ENCODE measurements at places on chromosomes 5 and 9.

GRCh38 chr5:30099634-30100033 lies 1093.9 kb upstream of the CDH6 start:
- DNase-seq, result no peak

DNA sequence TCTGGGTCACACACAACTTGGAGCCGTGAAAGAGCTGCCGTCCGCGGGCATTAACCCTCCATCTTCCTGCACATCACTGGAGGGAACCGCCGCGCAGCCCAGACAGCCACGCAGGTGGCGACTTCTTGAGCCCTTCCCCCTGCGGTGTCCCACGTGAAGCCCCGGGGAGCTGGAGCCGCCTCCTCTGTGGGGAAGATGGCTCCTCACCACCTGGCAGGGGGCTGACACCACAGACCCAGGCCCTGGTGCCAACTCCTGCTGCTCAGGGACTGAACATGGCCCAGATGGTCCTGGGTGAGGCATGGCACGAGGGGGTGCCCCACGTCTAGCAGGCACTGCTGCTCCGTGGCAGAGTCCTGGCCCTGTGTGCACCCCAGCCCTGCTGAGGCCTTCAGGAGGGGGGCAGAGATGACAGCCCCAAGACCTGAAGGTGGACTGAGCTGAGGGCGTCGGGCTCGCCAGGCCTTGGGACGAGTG lies 38.9 kb downstream of the NDUFS6 start:
- no peak for DNase-seq

DNA sequence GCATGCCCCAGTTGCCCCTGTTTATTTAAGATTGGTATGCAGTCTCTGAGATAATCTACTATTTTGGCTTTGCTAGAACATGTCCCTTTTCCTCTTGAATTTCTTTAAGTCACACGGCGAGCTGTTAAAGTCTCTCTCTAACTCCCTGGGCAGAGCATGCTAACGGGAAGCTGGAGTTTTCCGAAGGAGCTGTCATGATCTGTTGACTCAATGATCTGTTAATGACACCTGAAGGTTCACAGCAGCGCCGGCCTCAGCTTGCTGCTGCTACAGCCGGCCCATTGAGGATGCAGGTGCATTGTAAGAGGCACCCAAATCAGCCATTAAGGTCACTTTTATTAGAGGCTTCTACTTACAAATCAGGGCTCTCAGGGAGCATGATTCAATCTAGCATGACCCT lies 1203.4 kb downstream of the MAT2B start:
- no peak for DNase-seq

DNA sequence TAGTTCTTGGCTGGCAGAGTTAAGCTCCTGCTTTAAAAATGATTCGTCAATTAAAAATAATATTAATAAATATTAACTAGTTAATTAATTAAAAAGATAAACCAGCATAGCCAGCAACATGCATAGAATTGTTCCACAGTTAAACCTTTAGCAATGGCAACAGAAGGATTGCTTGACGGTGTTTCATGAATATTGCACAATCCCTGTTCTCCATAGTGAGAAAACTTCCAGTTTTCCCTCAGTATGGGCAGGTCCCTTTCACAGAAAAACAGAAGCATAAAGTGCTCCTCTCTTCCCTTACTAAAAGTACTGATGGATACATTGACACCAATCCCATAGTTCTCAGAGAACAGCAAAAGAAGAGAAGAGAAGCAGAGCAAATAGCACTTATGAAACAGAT lies 71.4 kb upstream of the CAST start:
- no peak for DNase-seq

DNA sequence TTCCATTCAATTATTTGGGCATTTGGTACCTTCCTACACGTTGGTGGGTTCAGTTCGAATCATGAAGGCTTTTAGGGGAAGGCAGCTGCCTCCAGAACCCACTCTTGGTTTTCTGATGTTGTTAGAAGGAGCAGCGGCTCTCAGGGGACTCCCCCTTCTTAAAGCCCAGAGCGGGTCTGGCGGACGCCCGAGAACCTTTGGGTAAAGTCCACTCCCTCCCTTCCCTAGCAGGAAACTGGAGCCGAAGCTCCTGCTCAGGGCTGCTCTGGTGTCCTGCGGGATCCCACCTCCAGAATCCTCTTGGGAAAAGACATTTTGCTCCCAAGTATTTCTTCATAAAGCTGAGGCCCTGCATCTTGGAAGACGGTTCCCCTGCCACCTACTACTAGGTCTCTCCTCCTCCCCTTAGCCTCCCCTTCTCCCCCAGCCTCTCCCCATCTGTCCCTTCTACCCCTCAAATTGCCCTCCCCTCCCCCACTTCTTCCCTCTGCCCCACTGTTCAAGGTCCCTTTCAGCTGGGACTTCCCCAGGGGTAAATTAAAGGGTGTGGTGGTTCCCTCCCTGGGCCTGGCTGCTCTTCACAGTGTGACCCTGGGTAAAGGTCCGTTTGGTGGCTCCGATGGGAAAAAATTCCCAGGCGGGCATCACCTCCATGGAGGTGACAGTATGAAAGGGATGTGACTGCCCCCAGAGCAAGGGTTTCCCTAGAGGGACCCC lies 9.3 kb downstream of the IRX4 start:
- no peak for DNase-seq

- no peak for DNase-seq
Observed at GRCh38 chr5:167104351-167104750, 1187.1 kb upstream of the WWC1 start.

All from stimulated activated naive CD4-positive, alpha-beta T cell treated with Interleukin-2 at 50 U/mL for 16 hours (primary cell).